ENCODE measurements at places on chromosomes 6 and 20.

- DNase-seq = no peak
Observed at GRCh38 chr6:11714798-11715285, 63.8 kb downstream of the ADTRP start.

DNA sequence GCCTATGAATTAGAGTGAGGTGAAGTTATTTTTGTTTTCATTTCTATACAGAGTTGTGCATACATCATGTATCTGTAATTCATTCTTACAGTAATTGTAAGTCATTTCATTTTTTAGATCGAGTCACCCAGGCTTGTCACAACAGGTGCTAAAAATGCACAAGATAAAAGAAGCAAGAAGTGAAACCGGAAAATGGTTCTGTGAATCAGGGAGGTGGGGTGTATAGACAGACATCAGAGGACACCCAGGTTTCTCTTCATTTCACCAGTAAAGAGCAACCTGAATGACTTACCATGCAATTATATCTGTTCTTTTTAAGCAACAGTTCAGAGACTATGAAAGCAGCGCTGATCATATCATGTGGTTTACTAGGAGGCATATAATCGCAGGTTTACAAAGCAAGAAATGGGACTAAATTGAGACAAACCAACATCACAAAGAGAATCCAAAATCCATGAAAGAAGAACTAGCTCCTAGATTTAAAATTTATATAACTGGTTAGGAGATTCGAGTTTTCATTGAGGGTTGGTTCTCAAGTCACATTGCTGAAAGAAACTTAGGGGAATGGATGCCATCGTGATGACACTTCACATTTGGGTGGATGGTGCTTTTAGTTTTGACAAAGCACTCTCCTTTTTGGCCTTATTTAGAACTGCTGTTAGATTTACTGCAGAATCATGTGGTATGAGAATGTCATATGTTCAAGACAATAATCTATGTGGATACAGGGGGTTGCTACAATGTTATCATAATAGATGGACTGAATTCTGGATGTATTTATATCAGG, 27.9 kb upstream of the TBC1D7 start:
- DNase-seq = no peak

DNA sequence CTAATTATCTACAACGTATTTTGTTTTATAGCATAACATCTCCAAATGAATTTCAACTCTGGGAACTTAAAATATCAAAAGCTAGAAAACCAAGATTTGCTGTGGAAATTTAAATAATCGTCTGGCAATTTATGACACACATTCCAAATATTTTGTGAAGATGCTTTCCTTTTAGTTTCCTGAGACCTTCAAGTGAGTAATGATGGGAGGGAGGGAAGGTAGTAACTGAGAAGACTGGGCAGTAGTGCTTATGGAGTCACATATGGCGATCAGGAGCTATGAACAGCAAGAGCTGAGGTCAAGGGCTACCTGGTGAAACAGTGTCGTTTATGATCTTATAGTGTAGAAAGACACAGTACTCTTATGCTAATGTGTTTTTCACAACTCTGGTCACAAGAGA, 178.2 kb upstream of the THEMIS start:
- DNase-seq = no peak

DNA sequence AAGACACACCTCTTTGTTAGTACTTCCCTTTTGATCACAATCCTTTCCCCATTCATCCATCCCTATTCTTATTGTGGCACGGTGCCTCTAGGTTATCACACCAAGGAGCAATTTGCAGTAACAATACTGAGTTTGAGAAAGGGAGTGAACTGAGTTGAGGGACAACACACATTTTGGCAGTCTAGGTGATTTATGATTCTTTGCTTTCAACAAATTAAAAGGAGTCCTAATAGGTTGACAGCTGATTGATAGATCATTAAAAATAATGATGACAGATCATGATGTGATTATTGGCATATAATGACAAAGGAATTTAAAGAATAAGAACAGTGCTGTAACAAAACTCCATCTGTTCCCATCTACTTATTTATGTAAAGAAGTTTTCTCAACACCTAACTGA, 36.7 kb downstream of the IMPG1 start:
- DNase-seq = no peak

GRCh38 chr6:41878961-41879405, 16.2 kb downstream of the USP49 start:
- no peak for DNase-seq

DNA sequence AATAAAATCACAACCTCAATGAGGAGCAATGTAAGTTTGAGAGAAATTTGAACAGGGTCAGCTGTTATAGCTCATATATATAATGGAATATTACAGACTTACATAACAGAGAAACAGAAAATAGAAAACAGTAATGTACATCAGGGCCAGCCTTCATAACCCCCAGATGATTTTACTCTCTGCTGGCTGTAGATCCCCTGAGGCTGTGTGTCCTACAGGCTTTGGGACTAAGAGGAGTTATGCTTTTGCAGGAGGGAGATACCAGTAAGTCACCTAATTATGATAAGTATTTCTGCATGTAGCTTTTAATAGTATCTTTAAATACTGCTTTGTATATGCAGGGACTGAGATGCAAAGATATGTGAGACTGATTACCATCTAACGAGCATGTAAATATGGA, 105.8 kb upstream of the ASCC3 start:
- DNase-seq = no peak

DNA sequence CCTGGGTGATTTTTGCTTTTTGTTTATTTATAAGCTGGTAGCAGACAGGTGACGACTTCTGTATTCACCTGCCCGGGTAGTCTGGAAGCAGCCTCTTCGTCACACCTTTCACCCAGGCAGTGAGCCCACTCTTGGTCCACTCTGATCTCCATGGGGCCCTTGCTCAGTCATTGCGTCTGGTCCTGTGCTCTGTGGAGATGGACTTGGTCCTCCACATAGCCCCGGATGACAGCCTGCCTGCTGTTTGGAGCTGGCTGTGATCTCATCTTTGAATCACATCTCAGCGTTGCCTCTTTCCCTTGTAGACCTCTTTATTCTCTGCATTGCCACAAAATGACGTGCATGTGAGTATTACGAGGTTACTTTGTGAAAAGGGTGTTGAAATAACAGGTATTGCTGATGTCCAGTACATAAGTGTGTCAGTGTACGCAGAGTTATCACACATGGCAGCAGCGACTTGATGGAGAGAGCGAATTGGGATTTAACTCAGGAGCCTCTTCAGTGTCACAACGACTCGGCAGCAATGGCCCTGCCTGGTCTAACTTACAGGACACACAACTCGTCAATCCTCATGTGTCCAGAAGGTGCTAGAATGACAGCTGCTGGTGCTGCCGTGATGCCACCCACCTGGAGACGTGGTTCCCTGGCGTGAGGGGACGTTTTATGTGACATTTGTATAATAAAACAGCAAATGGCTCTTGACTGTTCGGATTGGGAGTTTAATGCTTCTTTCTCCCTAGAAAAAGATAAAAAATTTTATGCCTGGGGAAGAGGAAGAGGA, 24.2 kb upstream of the FRMD1 start:
- no peak for DNase-seq

GRCh38 chr6:147201885-147202515, 2.2 kb upstream of the STXBP5 start:
- no peak for DNase-seq

GRCh38 chr6:139407718-139408222, 33.3 kb upstream of the CITED2 start:
- no peak for DNase-seq

GRCh38 chr6:133724726-133725125, 164.2 kb upstream of the TCF21 start:
- DNase-seq = no peak

DNA sequence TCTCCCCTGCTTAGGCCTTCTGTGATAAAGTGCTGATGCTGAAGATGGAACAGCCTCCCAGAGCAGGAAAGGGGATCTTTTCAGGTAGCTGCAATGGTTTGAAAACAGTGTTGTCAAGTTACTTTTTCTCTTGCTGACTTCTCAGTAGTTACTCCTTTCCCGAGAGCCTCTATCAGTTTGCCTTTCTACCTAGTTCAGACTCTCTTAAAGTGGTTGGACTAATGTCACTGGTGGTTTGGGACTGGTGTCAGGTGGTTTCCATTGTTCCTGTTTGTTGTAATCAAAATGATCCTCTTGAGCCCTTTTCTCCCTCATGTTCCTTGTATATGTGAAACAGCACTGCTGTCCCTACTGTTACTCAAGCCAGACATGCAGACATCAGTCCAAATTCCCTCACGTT, 91.4 kb downstream of the FAM217A start:
- no peak for DNase-seq

DNA sequence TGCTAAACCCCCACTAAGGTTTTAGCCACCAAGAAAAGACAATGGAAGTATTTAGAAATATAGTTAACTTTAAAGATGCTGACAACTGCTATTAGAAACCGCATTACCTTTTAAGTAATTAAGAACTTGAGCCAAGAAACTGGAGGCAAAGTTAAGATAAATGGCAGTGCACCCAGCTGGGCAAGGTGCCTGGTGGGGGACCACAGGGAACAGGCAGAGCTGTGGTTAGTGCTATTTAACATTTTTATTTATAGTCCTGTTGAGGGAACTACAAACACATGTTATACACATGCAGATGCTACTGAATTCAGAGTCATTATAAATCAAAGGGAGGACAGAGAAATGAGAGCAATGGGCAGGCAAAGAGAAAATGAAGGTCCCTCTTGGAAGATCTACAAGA, 447.9 kb downstream of the TFAP2B start:
- DNase-seq = no peak

DNA sequence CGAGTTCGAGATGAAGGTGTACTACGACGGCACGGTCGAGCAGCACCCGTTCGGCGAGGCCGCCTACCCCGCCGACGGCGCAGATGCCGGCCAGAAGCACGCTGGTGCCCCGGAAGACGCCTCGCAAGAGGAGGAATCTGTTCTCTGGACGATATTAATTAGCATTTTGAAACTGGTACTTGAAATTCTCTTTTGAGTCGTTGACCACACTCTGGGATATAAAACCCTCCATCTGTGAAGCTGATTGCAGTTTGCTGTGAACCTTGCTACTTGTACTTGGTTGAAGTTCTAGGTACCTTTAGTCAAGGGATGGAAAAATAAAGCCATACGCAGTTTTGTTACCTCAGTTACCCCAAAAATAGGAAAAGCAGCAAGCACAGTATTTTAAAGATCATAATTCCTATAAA, 917 bp downstream of the C6orf120 start:
- no peak for DNase-seq

- no peak for DNase-seq
Observed at GRCh38 chr6:80530103-80530502, 423.6 kb downstream of the BCKDHB start.

DNA sequence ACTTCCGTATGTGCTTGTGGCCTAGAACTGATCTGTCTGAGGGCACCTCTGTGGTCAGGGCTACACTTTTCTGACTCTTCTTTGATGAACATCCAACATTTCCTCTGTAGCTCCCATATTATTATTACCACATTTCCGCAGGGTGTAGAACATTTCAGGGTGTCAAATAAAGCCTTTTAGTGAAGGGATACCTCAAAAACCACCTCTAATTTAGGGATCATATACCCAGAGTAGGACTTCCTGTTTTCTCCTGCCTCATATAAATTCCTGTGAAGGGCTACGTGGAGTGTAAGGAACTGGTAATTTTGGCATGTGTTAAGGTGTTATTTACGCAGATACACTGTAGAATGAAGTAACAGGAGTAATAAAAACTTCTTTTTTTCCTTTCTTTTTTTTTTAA, 5.5 kb upstream of the MUC22 start:
- no peak for DNase-seq

GRCh38 chr6:158471339-158471738, 88.6 kb upstream of the TMEM181 start:
- no peak for DNase-seq

- no peak for DNase-seq
Observed at GRCh38 chr6:75483136-75483952, 10.3 kb downstream of the FILIP1 start.

- no peak for DNase-seq
Observed at GRCh38 chr6:53103993-53104675, 38.9 kb downstream of the FBXO9 start.

- no peak for DNase-seq
Observed at GRCh38 chr20:14266246-14266645, 71.2 kb downstream of the FLRT3 start.

DNA sequence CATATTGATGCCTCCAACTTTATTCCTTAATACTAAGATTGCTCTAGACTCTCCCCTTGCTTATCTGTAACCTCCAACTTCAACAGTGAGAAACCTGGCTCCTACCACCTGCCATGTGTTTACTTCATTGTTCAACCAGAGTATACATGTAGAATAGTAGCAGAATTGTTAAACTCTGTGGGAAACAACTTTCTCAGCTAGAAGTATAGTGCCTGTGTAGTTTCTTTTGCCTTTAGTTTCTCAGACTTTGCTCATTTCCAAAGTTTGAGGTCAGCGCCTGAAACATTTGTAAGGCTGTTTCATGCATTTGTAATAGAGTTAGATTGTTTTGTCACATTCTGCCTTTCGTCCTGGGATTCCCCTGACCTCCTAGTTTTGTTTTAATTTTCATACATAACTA, 34.9 kb upstream of the HECA start:
- DNase-seq = no peak

DNA sequence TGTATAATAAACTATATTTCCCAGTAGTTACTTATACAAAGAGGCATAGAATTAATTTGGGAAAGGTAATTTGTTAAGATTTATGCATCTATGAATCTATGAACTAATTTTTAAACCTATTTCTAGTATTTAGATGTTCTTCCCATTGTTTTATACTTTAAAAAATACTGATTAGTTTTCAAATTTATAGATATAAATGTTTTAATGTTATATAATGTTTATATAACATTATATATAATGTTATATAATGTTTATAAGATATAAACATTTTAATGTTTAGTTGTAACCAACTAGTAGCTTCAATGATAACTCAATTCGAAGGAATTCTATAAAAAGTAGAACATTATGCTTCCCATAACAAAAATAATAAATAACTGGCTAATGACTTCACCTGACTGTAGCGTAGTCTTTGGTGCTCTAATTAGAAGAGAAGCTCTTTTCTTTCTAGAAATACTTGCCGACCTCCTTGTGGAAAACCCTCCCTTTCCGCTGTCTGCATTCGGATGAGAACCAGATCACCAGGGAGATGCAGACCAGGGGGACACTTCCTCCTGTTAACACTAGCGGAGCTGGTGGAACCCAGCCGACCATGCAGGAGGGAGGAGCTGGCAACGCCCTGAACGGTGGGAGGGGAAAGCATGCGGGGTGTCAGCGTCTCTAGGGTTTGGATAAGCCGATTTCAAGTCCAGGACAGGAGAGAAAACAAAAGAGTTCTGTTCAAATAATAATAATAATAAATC, 158.4 kb downstream of the OR2B2 start:
- peak; percentile 27 for DNase-seq

GRCh38 chr20:63651942-63652191, 1.4 kb downstream of the STMN3 start:
- DNase-seq = no peak

GRCh38 chr6:161926324-161926723, 652.5 kb upstream of the AGPAT4 start:
- no peak for DNase-seq

GRCh38 chr6:44044154-44044539, 83.1 kb downstream of the MRPL14 start:
- DNase-seq = no peak

GRCh38 chr6:108998485-108998884, 96.2 kb downstream of the SESN1 start:
- DNase-seq = no peak
